ENCODE measurements at places on chromosomes 2 and 18.

- H3K4me1 ChIP-seq, result no peaks in the 10 kb centered on the region
- no peak overlapping the region for H3K27ac ChIP-seq
- no peaks in the 10 kb centered on the region for H3K36me3 ChIP-seq
- H3K27me3 ChIP-seq, result peaks cover 21% of the 10 kb centered on the region
- DNase-seq, result no peak
Observed at GRCh38 chr2:50514901-50515300, 517.0 kb downstream of the NRXN1 start.

DNA sequence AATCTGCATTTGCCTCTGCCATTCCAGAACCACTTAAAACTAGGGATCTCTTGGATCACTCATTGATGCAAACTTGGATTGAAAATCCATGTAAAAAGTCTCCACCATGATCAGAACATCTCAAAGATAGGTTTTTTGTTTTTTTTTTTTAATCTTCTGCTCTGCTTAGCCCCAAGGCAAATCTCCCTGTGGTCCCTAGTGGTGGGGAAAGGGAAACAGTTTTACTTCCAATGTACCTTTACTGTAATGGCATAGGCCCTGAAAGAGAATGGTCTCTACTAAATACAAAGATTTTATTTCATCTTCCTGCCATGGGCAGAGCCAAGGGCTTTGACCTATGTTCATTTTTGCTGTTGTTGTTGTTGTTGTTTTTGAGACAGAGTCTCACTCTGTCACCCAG, 78.4 kb downstream of the KANSL1L start:
- no peak overlapping the region for H3K27ac ChIP-seq
- no peak for DNase-seq
- no peaks in the 10 kb centered on the region for H3K4me1 ChIP-seq
- no peaks in the 10 kb centered on the region for H3K27me3 ChIP-seq

DNA sequence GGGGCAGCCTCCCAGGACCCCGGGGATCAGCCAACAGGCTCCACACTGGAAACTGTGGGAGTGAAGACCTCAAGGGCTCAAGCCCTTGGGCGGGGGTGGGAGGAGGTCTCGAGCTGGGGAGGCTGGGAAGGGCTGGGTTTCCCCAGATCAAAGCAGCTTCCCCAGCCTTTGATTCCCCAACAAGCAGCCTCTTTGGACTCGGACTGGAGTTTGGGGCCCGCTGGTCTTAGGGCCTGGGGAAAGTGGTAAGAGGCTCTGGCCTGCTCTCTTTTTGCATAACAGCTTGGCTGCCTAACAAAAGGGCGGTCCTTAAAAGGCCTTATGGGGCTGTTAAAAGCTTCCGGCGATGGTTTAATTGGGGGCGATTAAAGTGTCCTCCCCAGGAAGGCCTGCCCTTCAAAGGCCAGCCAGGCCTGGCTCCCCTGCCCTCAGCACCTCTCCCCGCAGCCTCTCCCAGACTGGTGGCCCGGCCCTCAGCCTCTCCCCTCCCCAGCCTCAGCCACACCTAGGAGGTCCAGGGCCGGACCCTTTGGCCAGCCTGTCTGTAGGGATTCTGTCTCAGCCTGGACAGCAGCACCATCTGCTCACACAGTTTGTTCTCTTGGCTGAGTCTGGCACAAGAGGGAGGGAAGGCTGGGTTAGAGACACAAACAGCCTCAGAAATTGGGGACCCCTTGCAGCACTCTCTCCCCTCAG, 39.6 kb downstream of the ZFP36L2 start:
- H3K27me3 ChIP-seq, result no peaks in the 10 kb centered on the region
- no peak overlapping the region for H3K27ac ChIP-seq
- no peak overlapping the region for H3K4me3 ChIP-seq

DNA sequence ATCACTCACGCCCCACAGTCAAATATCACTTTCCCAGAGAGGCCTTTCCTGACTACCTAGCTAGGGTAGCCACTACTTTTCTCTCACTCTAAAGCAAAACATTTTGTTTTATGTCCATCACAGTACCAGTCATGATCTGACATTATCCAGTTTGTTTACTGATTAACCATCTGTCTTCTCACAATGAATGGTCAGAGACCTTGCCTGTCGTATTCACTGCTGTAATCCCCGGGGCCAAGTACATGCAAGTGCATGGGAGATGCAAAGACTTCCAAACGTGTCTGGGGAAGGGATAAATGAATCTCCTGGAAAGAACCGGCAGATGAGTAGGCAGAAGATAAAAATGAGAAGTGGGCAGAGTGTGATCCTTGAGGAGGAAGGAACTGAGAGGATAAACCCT, 39.7 kb downstream of the THUMPD2 start:
- H3K27ac ChIP-seq, result no peak overlapping the region
- DNase-seq, result no peak
- H3K36me3 ChIP-seq, result peaks cover 18% of the 10 kb centered on the region
- H3K4me1 ChIP-seq, result peaks cover 36% of the 10 kb centered on the region
- H3K4me3 ChIP-seq, result no peak overlapping the region
- no peaks in the 10 kb centered on the region for H3K27me3 ChIP-seq

GRCh38 chr18:22048221-22048620, 121.2 kb upstream of the GATA6 start:
- H3K27ac ChIP-seq, result no peak overlapping the region
- no peaks in the 10 kb centered on the region for H3K27me3 ChIP-seq
- DNase-seq, result no peak
- H3K36me3 ChIP-seq, result no peaks in the 10 kb centered on the region

DNA sequence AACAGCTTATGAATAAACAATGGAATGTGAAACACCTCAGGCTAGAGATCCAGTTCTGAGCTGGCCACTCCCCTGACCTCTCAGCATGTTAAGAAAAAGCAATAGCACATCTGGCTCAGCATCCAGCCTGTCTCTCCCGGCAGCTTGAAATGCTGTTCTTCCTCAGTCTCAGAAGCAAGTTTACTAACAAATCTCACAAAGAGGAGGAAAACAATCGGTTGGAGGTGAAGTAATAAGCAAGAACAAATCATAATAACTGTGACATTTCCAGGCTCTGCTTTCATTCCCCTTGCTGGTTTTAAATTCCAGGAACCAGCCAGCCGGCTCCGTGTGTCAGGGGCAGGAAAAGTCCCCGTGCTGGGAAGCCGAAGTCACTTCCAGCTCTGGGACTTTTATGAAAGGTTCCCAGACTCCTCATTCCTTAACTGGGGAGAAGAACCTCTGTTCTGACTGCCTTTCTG, 133.9 kb upstream of the ARL4C start:
- H3K4me3 ChIP-seq, result no peak overlapping the region
- no peak overlapping the region for H3K27ac ChIP-seq
- no peaks in the 10 kb centered on the region for H3K36me3 ChIP-seq
- no peak for DNase-seq
- H3K4me1 ChIP-seq, result no peaks in the 10 kb centered on the region

- H3K27me3 ChIP-seq, result no peaks in the 10 kb centered on the region
- H3K4me3 ChIP-seq, result no peak overlapping the region
- H3K36me3 ChIP-seq, result peaks cover 44% of the 10 kb centered on the region
- peak; percentile 33 for DNase-seq
Observed at GRCh38 chr2:69188182-69188900, 175.4 kb downstream of the ANTXR1 start.

DNA sequence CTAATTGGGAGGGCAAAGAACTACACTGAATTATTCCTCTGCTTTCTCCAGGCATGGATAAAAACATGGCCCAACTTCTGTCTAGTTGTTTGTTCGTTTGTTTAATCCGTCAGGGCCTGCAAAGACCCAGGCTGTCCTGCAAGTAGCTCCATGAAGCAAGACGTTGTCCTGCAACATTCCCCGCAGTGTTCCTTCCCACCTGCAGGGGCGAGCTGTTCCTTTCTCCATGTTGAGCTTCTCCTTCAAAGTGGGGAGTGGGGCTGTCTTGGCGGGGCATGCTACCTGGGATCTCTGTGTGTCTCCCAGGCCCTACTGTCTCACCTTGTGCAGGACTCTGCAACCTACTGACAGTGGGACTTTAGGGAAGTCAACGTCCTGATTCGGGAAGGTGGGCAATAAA, 264.0 kb upstream of the SMIM21 start:
- DNase-seq, result no peak
- H3K27ac ChIP-seq, result no peak overlapping the region
- H3K4me1 ChIP-seq, result no peaks in the 10 kb centered on the region
- peaks cover 18% of the 10 kb centered on the region for H3K27me3 ChIP-seq

GRCh38 chr2:47460766-47461165, 57.8 kb downstream of the MSH2 start:
- H3K27me3 ChIP-seq, result no peaks in the 10 kb centered on the region
- DNase-seq, result peak; percentile 7
- no peak overlapping the region for H3K27ac ChIP-seq
- H3K36me3 ChIP-seq, result peaks cover 26% of the 10 kb centered on the region
- H3K4me3 ChIP-seq, result no peak overlapping the region

- no peak for DNase-seq
- H3K4me1 ChIP-seq, result no peaks in the 10 kb centered on the region
- H3K27ac ChIP-seq, result no peak overlapping the region
- H3K27me3 ChIP-seq, result no peaks in the 10 kb centered on the region
Observed at GRCh38 chr2:54040250-54040649, 69.5 kb upstream of the PSME4 start.

DNA sequence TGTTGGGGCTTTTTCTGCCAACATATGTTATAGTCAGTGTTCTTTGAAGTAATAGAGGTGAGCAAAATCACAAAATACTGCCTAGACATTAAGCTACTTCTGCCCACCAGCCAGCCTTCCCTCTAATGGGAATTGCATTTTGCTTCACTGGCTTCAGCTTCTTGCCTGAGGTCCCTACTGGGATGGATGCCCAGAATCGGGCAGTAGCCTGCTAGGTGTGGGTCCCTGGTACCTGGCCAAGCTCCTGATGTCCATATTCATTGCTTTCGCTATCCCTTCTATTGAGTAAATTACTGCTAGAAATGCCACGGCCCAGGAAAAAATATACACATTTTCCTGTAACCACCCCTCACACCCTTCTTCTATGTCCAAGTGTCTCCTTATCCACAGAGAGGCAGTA, 27.0 kb downstream of the CRYGD start:
- DNase-seq, result no peak
- H3K4me1 ChIP-seq, result no peaks in the 10 kb centered on the region
- H3K27me3 ChIP-seq, result no peaks in the 10 kb centered on the region
- H3K27ac ChIP-seq, result no peak overlapping the region

DNA sequence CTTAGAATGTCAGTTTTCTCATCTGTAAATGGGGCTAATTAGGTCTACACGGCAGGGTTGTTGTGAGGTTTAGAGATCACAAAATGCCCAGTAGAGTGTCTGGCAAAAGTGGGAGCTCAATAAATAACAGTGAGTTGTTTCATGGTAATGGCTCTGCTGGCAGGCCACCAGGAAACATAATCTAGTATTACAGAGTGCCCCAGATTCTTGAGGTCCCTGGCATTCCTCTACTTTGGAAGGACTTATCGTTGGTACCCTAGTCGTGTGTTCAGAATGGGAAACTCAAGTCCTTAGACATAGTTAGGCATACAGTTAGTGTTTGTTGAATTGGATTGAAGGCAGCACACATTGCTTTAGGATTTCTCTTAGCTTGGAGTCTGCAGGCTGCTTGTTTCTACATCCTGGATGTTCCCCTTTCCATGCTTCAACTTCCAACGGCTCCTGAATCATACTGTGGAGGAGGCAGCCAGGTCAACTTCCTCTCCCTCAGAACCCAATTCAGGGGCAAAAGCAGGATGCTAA, 161.5 kb upstream of the FOSL2 start:
- no peaks in the 10 kb centered on the region for H3K4me1 ChIP-seq
- H3K27me3 ChIP-seq, result no peaks in the 10 kb centered on the region
- no peaks in the 10 kb centered on the region for H3K36me3 ChIP-seq
- H3K4me3 ChIP-seq, result no peak overlapping the region
- no peak overlapping the region for H3K27ac ChIP-seq

- H3K27ac ChIP-seq, result no peak overlapping the region
- H3K4me1 ChIP-seq, result no peaks in the 10 kb centered on the region
- DNase-seq, result no peak
- H3K27me3 ChIP-seq, result no peaks in the 10 kb centered on the region
- H3K4me3 ChIP-seq, result no peak overlapping the region
Observed at GRCh38 chr2:203948733-203949132, 12.2 kb downstream of the ICOS start.

DNA sequence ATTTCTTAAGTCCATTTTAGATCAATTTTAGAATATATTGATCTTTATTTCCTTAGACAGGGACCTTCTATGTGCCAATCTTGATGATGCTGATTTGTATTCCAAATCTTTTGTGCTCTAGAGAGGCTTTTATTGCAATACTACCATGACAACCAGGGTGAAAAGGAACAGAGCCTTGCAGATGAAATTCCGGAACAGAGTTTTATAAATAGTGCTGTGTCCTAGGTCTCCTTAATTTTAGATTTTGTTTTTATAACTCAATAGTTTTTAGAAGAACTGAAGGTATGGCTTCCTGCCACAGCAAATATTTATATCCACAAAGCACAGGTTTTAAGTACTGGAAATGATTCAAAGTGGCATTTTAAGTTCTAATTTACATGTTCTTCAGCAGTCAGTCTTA, 160.2 kb downstream of the PMAIP1 start:
- H3K4me3 ChIP-seq, result no peak overlapping the region
- H3K27ac ChIP-seq, result no peak overlapping the region
- no peaks in the 10 kb centered on the region for H3K27me3 ChIP-seq
- no peak for DNase-seq
- no peaks in the 10 kb centered on the region for H3K4me1 ChIP-seq

- H3K36me3 ChIP-seq, result no peaks in the 10 kb centered on the region
- H3K27ac ChIP-seq, result no peak overlapping the region
- peaks cover 13% of the 10 kb centered on the region for H3K4me1 ChIP-seq
- H3K27me3 ChIP-seq, result no peaks in the 10 kb centered on the region
- H3K4me3 ChIP-seq, result no peak overlapping the region
- no peak for DNase-seq
Observed at GRCh38 chr2:220646424-220646823, 925.7 kb downstream of the EPHA4 start.

GRCh38 chr2:137155356-137156104, 390.2 kb downstream of the THSD7B start:
- no peak overlapping the region for H3K27ac ChIP-seq
- DNase-seq, result no peak
- no peak overlapping the region for H3K4me3 ChIP-seq

GRCh38 chr2:134737671-134738070, 18.9 kb upstream of the TMEM163 start:
- peaks cover 15% of the 10 kb centered on the region for H3K27me3 ChIP-seq
- no peak for DNase-seq
- no peaks in the 10 kb centered on the region for H3K36me3 ChIP-seq
- H3K4me1 ChIP-seq, result no peaks in the 10 kb centered on the region
- no peak overlapping the region for H3K4me3 ChIP-seq

- H3K27me3 ChIP-seq, result no peaks in the 10 kb centered on the region
- no peak for DNase-seq
- H3K4me1 ChIP-seq, result peaks cover 7% of the 10 kb centered on the region
- H3K27ac ChIP-seq, result no peak overlapping the region
- H3K36me3 ChIP-seq, result no peaks in the 10 kb centered on the region
Observed at GRCh38 chr2:127531221-127531648, 4.2 kb upstream of the MYO7B start.
